Lung (tissue), 17 donors: ENCODE measurements at places on chromosomes 2 and 18. TPM values are rescaled to one million over a fixed set of nuclear protein-coding genes. Genes with fewer than 3 reads are reported as not detected.

KIF1A gene
- 0.71 TPM for total RNA-seq

ALKAL2 gene
- total RNA-seq: 17.5 TPM

PLEK gene
- 25.9 TPM for total RNA-seq

RND3 gene
- total RNA-seq: 43.7 TPM

CTAGE1 gene
- 0.06 TPM for total RNA-seq

GATA6 gene
- 34.3 TPM for total RNA-seq

KCTD1 gene
- 17.5 TPM for total RNA-seq

IL1F10 gene
- not detected for total RNA-seq

DNA sequence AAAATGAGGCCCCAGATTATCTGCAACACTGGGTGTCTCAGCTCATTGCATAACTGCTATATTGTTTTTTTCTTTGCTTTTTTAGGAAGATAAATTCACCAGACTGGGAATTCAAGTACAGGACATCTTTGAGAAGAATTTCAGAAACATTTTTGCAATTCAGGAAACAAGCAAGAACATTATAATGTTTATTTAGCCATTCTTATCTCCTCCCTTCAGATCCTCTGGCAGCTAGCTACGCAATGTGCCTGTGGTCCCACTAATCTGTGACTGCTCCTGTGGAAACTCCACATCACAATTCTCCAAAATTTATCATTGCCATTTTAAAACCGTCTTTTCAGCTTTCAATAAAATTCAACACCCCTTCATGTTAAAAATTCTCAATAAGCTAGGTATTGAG is 126.8 kb downstream of the SP100 start:
- H3K4me1 ChIP-seq: no peaks in the 10 kb centered on the region
- no peak overlapping the region for H3K4me3 ChIP-seq
- H3K27ac ChIP-seq: no peak overlapping the region
- H3K36me3 ChIP-seq: peaks cover 12% of the 10 kb centered on the region
- no peak for DNase-seq
- H3K27me3 ChIP-seq: no peaks in the 10 kb centered on the region

DNA sequence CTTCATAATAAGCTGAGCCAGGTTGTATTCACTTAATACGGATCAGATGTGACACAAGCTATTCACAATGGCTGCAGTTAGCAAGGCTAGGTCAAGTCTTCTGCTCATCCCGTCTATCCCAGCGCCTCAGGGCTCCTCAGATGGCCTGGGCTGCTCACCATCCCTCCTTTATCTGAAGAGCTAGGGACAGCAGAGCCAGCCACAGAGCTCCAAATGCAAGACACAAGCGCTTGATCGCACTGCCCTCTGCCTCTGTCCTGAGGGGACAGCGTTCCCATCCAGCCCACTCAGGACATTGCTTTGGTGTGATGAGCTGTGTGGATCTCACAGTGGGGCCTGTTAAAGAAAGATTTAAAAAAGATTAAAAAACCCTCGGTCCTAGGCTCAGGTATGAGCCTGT is 254.4 kb upstream of the HS6ST1 start:
- H3K36me3 ChIP-seq: no peaks in the 10 kb centered on the region
- H3K27ac ChIP-seq: no peak overlapping the region
- peak; percentile 39 for DNase-seq
- H3K4me3 ChIP-seq: no peak overlapping the region
- H3K4me1 ChIP-seq: no peaks in the 10 kb centered on the region

DNA sequence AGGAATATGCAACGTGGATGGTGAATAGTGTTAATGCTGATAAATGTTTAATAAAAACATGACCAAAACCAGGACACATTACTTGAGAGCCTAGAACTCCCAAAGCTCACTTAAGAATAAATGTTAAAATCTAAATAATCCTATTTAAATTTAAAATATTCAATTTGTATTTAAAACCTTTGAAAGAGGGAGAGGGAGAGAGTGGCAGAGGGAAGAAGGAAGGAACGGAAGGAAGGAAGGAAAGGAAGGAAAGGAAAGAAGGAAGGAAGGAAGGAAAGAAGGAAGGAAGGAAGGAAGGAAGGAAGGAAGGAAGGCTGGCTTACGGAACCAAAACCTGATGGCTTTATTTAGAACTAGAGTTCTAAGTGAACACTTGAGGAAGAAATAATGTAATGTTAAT is 324.1 kb upstream of the SYT4 start:
- no peaks in the 10 kb centered on the region for H3K27me3 ChIP-seq
- no peak for DNase-seq
- H3K4me3 ChIP-seq: no peak overlapping the region
- H3K27ac ChIP-seq: no peak overlapping the region

- H3K4me3 ChIP-seq: no peak overlapping the region
- peaks cover 48% of the 10 kb centered on the region for H3K36me3 ChIP-seq
- no peak overlapping the region for H3K27ac ChIP-seq
- no peaks in the 10 kb centered on the region for H3K27me3 ChIP-seq
- DNase-seq: no peak
- H3K4me1 ChIP-seq: peaks cover 5% of the 10 kb centered on the region
These were observed 112.1 kb downstream of the DOCK10 start for GRCh38 chr2:224930124-224930523.

GRCh38 chr2:171158790-171159371 is 1.8 kb downstream of the TLK1 start:
- no peak overlapping the region for H3K27ac ChIP-seq
- DNase-seq: no peak
- peak overlapping the region; percentile 93 for H3K4me3 ChIP-seq
- H3K27me3 ChIP-seq: no peaks in the 10 kb centered on the region

DNA sequence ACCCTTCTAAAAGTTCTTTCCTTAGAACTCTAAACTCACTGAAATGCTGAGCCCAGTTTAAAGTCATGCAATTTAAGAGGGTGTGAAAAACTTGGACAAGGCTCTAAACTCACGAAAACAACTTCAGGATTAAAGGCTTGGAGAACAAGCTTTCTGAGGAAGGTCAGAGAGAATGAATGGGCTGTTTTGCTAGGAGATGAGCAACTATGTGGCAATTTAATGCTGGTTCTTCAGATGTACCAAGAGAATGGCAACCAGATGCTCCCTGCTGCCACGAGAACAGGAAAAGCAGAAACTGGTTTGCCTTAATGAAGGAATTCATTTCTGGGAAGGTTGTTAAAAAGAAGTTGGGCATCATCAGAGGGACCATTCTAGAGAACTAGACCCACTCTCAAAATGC is 77.8 kb upstream of the PMAIP1 start:
- H3K27ac ChIP-seq: no peak overlapping the region
- no peak overlapping the region for H3K4me3 ChIP-seq
- no peaks in the 10 kb centered on the region for H3K27me3 ChIP-seq
- no peaks in the 10 kb centered on the region for H3K36me3 ChIP-seq
- DNase-seq: no peak

- no peak overlapping the region for H3K27ac ChIP-seq
- peaks cover 59% of the 10 kb centered on the region for H3K4me1 ChIP-seq
- no peaks in the 10 kb centered on the region for H3K36me3 ChIP-seq
- no peak overlapping the region for H3K4me3 ChIP-seq
These were observed 53.1 kb upstream of the HS6ST1 start for GRCh38 chr2:128371648-128372345.

DNA sequence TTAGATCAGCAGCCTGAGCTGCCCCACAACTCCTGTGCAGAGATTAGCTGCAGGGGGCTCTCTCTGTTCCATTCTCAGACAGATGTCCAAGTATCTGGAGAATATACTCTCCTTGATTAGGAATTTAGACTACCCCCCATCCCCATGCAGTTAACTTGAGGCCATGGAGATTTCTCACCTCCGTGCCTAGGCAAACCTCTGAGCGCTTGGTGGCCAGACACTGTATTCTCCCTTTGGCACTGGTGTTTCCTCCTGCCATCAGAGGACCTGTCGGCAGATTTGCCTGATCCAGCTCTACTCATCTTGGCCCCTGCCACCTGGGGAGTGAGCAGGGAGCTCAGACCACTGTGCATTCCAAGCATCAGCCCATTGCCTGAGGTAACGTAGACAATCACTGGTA is 48.3 kb downstream of the ZNF804A start:
- no peaks in the 10 kb centered on the region for H3K4me1 ChIP-seq
- H3K4me3 ChIP-seq: no peak overlapping the region
- no peaks in the 10 kb centered on the region for H3K36me3 ChIP-seq
- no peak overlapping the region for H3K27ac ChIP-seq
- DNase-seq: no peak
- no peaks in the 10 kb centered on the region for H3K27me3 ChIP-seq

GRCh38 chr2:33223856-33224255 is 252.6 kb upstream of the RASGRP3 start:
- H3K27ac ChIP-seq: no peak overlapping the region
- no peaks in the 10 kb centered on the region for H3K36me3 ChIP-seq
- H3K4me1 ChIP-seq: peaks cover 10% of the 10 kb centered on the region

DNA sequence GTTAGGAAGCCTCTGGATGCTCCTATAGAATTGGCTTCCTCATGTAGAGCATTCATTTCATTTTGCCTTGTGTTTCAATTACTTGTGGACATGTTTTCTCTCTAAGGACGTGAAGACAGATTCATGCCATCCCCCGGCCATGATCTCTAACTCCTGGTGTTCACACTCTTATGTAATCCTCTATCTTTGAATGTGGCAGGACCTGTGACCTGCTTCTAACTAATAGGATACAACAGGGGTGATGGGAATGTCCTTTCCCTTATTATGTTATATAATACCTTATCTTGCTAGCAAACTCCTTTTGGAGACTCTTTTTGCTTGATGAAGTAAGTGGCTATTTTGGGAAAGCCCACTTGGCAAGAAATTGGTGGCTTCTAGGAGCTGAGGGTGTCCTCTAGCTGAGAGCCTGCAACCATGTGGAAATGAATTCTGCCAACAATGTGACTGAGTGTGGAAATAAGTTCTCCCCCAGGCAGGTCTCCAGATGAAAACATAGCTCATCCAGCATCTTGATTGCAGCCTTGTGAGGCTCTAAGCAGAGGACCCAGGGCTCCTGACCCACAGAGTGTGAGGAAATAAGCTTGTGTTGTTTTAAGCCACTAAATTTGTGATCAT is 13.8 kb downstream of the DPYSL5 start:
- no peaks in the 10 kb centered on the region for H3K4me1 ChIP-seq
- no peaks in the 10 kb centered on the region for H3K36me3 ChIP-seq
- H3K27me3 ChIP-seq: peaks cover 6% of the 10 kb centered on the region
- no peak for DNase-seq
- H3K4me3 ChIP-seq: no peak overlapping the region
- no peak overlapping the region for H3K27ac ChIP-seq

DNA sequence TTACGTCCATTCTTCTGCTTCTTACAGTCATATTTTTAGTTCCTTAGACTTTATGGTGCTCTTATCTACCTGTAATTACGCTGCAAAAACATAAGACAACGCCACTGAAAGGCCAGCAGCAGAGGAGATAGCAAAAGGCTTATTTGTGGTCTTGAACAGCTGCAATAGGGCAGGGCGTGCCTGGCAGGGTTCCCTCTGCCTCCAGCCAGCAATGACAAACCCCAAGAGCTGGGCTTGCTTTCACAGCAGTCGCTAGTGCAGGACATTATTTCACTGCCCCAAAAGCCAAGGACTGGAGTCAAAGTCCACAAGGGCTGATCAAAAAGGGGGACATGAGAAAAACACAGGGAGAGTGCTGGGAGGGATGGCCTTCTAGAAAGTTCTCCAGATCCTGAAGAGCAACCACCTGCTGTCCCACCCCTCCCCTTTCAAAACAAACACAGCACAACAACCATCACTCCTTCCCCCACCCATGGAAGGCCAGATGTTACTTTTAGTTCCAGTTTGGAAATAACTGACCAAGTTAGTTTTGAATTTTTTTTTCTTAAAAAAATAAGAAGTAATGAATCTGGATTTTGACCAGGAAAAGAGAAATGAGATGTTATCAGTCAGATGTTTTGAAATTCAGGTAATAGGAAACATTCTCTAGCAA is 127.8 kb downstream of the RBMS1 start:
- no peak overlapping the region for H3K4me3 ChIP-seq
- peaks cover 9% of the 10 kb centered on the region for H3K36me3 ChIP-seq
- no peaks in the 10 kb centered on the region for H3K27me3 ChIP-seq
